ENCODE measurements at places on chromosomes 5 and 9.
A peak's percentile ranks its signal among the peaks of the same experiment; 100 is the strongest.

DNA sequence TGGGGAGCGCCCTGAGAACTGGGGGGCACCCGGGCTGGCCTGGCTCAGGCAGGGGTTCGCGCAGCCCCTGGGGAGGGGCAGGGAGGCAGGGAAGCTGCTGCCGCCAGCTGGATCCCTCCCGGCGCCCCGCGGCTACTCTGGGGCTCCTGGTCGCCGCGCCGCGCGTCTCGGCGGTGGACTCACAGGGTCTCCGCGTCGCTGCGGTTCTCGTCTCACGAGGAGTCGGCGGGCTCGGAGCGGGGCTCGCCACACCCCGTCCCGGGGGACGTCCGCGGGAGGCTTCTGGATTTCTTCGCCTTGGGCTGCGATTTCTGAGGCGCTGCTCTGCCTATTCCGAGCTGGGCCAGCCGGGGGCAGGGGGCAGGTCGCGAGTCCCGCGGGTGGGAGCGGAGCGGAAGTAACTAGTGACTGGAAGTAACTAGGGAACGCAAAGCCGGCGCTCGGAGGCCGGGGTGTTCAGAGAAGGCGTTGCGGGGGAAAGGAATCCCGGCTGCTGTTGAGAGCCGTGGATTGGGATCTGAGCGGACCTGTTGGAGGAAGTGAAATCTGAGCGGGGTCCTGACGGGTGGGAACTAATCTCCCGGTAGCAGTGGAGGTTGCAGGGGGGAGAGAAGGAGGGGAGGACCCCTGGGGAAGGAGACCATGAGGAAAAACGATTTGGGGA is 511 bp downstream of the CYSTM1 start:
- DNase-seq = no peak

DNA sequence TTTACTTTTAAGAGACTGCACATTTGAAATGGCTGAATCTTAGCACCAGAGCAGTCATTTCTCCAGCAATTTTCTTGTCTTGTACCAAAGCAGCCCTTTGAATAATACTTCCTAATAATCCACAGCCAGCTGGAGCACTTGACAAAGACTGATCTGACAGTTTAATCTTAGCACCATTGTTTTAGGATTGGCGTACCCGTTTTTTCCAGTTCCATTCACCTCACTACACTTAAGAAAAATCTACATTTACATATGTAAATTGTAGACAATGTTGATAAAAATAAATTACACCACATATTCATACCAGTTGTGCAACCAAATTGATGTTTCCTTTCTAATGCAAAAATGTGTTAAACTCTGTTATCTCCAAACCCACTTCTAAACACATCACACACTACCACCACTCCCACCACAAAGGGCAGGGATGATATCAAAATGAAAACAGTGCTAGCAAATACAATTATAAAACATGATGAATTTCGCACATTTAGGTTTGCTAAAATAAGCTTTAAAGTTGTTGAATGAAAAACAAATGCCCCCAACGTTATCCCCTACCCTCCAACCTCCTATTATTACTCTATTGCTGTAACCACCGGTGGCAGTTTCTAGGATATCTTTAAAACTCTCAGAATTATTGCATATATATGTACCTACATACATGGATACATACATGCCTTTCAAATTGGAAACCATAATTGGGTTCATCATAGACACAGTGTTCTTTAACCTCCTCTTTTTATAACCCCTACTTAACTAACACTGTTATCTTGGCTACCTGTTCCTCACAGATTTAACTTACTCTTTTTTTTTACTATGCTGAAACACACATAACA is 21.5 kb downstream of the SERINC5 start:
- no peak for DNase-seq

GRCh38 chr9:71308454-71308853 is 187.0 kb upstream of the TRPM3 start:
- DNase-seq = no peak

GRCh38 chr5:40093550-40093949 is 586.2 kb upstream of the PTGER4 start:
- no peak for DNase-seq

DNA sequence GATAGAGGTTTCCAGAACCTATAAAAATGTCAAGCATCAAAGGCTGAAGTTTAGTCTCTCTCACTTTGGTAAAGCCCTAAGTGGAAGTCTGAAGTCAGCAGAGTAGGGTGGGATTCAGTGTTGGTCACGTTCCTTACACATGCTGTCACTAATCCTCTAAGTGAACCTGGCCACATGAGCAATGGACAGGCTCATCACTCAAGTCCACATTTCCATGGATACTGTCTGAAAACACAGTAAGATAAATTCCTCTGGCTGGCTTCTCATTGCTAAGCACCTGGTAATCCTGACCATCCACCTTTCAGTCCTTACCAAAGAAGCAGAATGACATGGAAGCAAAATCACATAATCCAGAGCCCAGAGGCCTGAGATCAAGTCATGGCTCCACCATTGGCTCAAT is 43.8 kb downstream of the GNA14 start:
- no peak for DNase-seq

GRCh38 chr5:34411470-34412346 is 244.4 kb upstream of the RAI14 start:
- DNase-seq = no peak

GRCh38 chr9:131227959-131228460 is 48.3 kb downstream of the FAM78A start:
- peak; percentile 27 for DNase-seq

DNA sequence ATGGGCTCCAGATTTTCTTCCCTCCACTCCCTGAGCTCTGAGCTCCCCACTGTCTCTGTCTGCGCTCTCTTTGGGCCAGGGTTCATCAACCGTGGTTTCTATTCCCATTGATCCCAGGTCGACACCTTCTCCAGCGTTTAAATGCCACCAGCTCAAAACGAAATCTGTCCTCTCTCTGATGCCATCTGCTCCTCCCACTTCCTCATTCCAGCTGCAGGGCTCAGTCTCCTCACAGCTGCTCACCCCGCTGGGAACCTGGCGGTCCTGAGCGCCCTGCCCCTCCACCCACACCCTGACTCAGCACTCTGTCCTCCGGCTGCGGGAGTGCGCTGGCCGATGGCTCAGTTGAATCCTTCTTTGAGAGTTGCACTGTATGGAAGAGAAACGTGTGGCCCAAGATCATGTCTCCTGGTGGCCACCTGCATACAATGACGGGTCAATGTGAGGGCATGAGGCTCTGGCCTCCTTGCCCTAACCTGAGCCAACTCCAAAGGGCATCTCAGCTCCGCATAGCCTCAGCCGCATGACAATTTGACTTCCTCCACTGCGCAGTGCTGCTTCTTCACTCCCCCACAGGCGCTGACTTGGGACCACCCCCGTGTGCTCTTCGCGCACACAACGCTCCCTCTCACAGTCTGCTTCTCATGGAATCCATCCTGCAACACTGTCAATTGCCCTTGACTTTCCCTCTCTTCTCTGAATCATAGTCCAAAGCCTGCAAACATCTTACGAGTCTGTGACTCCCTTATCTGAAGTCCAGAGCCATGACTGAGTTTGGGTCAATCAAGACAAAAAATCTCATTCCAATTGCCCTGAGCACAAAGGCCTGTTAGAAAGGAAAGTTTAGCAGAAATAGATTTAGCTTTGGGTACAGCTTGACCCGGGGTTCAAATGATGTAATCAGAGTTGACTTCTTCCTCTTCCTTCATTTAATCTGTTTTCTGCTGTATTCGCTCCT is 82.4 kb downstream of the PTCH1 start:
- DNase-seq = no peak

DNA sequence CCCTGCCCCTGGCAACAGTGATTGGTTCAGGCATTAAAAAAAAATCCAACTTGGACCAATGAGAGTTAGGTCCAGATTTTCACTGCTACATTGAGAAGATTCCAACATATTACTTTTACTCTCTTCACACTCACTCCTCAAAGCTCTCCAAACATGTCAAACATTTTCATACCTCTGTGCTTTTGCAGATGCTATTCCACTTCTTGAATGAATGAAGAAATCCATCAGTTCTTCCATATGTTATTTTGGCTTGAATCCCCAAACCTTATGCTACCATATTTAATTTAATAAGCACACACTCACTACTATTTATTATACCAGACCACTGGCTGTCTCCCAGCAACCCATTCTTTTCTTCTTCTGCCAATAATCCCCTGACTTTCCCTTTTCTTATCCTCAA is 87.1 kb downstream of the PPP2R2B start:
- DNase-seq = no peak

DNA sequence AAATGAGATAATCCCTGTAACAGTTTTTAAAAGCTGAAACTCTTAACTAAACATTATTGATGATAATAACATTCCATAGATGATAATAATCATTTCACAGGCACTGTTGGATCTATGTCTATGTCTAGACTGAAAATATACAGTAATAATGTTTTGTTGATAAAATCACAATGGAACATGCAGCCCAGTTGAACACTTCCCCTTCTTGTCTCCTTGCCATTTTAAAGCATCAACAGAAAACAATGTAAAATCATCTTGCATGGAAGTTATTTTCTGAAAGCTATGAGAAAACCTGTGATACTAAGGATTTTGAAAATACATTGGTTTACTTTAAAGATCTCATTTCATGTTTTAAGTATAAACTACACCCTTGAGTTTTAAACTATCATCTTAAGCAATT is 1.9 kb downstream of the GAPT start:
- DNase-seq = peak; percentile 37

DNA sequence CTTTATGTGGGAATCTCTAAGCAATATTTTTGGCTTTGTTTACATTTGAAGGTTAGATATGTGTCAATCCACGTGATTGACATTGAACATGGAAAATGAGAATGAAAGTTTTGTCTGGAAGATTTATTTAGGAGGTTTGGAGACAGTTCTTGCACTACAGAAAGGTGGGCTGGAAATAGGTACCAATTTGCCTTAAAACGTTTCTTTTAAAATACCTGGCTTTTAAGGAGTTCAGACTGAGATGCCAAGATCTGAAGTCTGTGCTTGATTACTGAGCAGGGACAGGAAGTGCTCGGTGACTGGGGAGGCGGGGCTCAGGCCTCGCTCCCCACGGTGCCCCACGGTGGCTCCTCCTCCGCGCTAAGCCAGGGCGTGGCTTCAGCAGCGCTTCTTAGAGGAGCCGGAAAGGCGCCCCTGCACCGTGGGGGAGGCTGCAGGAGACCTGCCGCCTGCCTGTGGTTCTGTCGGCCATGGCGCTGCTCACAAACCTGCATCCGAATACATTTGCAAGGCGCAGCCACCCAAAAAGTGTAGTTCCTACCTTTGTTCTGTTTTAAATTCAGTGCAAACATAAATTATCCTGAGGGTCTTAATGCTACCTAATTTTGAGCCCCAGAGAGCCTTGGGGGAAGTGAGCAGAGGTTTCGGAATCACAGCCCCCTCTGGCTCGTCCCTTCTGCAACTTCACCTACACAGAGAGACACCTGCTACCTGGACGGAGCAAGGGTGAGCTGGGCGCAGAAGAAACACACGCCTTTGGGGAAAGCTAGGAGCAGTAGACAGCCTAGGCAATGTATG is 49.2 kb downstream of the USP20 start:
- DNase-seq = peak; percentile 83

GRCh38 chr9:112120439-112120925 is 54.6 kb downstream of the SUSD1 start:
- DNase-seq = no peak

GRCh38 chr5:139248826-139249453 is 44.6 kb upstream of the MATR3 start:
- no peak for DNase-seq

DNA sequence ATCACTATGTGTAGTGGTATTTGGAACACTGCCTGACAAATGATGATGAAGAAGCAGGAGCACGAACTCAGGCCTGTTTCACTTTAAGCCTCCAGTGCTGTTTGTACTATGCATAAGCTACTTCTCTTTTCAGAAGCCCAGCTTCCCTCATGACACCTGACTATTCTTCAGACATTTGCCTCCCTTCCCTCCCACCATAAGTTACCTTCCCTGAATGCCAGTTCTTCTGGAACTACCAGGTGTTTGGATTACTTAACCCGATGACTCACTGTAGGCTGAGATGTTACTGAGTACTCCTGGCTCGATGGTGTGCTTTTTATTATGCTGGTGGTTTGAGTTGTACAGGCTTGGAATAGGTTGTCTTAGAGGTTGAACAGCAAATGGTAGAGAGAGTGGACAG is 180.0 kb downstream of the SPATA31D1 start:
- DNase-seq = no peak

DNA sequence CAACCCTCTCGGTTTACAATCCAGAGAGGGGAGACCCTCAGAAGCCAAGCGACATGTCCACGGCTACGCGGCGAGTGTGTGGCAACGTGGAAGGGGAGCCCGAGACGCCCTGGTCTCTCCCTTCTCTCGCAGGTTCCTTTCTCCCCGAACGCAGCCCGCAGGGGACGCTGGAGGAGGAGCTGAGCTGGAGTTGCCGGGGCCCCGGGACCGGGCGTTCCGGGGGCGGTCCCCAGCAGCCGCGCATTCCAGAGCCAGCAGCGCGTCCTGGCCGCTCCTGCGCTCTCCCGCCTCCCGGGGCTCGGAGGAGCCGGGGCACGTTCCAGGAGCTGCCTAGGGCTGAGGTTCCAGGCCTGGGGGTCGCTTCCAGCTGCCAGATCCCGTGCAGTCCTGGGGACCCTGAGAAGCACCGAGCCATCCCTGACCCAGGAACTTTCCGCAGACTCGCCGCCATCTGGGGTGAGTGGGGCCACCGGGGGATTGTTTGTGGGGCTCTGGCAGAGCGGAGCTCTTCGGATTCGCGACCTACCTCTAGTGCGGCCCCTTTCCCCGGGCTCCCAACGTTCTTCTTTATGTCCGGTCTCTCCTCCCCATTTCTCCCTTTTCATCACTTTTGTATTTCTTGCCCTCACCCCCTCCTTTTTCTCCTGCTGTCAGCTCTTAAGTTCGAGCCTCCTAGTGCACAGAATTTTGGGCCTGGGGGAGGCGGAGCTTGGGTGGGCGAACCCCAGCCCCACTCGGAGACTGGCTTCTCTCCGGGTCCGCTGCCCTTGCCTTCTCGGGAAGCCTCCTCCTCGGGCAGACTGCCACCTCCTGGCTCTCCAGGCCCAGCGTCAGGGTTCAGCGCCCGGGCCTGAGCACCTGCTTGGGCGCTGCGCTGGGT is at the start of gene SMIM3:
Gene SMIM3, plus strand, starts transcription at position 241 of the 880 bp plus-strand sequence. CDS start 16,684 bp downstream, outside the sequence.
- peak; percentile 57 for DNase-seq

GRCh38 chr9:36187414-36187813 is 3.3 kb upstream of the CLTA start:
- no peak for DNase-seq

DNA sequence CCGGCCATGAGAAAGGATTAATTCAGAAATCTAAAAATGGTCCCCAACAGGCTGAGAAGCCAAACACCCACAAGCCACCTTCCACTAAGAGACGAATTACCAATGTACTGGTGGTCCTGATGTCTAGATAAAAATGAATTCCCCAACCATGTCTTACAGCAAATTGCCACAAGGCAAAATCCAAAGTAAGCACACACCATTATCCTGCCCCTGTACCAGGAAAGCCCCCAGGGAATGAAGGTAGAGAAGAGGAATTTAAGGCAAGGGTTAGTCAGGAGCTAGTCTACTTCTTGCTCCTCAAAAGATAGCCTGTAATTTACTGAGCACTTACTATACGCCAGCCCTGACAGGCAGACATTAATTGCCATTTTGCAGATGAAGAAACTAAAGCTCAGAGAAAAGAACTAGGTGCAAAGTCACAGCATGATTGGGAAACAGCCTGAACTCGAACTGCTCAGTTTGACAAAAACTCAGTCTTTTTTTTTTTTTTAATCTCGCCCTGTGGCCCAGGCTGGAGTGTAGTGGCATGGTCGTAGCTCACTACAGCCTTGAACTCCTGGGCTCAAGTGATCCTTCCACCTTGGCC is 64.3 kb downstream of the RAPGEF1 start:
- DNase-seq = no peak

Measured in AML-193 (cell line).